ENCODE measurements at places on chromosomes 4 and X.

DNA sequence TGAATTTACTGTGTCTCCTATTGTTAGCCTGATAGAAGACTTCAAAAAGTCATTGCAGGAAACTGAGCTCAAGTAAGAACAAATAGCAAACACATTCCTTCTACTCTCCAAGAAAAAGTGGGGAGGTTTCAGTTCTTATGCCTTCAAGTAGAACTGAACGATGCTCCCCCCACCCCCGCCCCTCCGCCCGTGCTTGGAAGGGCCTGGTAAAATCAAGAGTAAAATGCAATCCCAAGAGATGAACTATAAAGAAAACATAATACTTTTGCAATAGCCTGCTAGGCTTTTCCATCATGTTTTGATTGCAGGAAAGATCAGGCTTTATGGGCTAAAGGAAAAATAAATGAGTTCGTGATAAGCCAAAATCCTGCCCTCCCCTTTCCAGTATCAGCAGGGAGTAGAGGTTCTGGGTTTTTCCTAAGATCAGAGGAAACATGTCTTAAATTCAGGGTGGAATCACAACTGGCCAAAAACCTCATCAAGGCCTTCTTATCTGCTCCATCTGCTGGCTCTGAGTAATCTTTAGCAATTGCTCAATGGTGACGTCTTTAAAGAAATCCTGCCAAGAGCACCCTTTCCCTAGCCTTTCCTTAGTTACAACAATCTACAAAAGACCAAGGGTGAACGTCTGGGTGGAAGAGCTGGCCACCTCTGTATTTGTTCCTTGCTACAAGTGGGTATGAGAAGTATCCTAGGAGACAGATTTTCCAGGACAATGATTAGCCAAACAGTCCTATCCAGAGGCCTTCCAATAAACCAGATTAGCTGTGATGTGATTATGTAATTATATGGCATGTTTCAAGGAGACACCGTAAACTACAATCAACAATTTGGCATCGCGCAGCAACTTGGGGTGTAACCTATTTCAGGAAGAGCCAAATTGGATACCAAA is 66.3 kb upstream of the FAM9C start:
- no peak for DNase-seq

GRCh38 chrX:45622538-45622937 is 421.9 kb upstream of the DIPK2B start:
- DNase-seq: no peak

DNA sequence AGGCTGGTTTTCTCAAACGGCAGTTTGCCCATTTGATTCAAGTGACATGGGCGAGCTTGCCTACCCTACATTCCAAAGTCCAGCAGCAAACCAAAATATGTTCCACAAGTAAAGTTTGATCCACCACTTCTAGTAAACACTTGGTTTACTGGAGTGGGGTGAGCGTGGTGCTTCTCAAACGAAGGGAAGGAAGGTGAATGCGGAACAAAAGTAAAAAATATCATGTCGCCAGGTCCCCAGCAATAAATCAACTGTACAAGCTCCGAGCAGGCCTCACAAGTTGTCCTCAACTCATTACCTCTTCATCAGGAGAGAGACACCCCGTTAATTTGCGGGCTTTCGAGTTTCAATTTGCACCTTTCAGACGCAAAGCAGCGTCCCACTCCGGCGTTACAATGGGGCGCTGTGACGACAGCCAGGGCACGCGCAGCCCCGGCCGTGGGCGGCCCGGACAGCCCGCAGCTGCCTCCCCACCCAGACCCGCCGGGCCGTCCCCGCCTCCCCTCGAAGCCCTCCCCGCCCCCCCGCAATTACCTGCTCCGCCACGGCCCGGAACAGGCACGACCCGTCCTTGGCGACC is 1.0 kb downstream of the OTUD4 start:
- peak; percentile 81 for DNase-seq

GRCh38 chr4:183266371-183266770 is 53.7 kb downstream of the CLDN22 start:
- DNase-seq: no peak
